Cardiac muscle cell (in vitro differentiated cells and primary cell): ENCODE measurements at places on chromosomes 2 and 18. TPM values are rescaled to one million over a fixed set of nuclear protein-coding genes. Genes with fewer than 3 reads are reported as not detected.

GRCh38 chr18:58792086-58792485, 72.6 kb upstream of the ZNF532 start:
- peaks cover 22% of the 10 kb centered on the region for H3K4me1 ChIP-seq
- no peaks in the 10 kb centered on the region for H3K27me3 ChIP-seq

- peak; percentile 62 for DNase-seq
- H3K36me3 ChIP-seq, result no peaks in the 10 kb centered on the region
- no peak overlapping the region for H3K27ac ChIP-seq
- H3K4me1 ChIP-seq, result no peaks in the 10 kb centered on the region
These were observed 264.4 kb upstream of the REV1 start for GRCh38 chr2:99754210-99754609.

GRCh38 chr18:13501891-13502290, 224.5 kb downstream of the FAM210A start:
- peaks cover 5% of the 10 kb centered on the region for H3K4me1 ChIP-seq
- DNase-seq, result no peak
- H3K27ac ChIP-seq, result no peak overlapping the region
- no peak overlapping the region for H3K4me3 ChIP-seq

GRCh38 chr18:58549814-58550339, 79.0 kb downstream of the ALPK2 start:
- DNase-seq, result no peak
- peaks cover 68% of the 10 kb centered on the region for H3K4me1 ChIP-seq
- peaks cover 5% of the 10 kb centered on the region for H3K36me3 ChIP-seq
- peak overlapping the region; percentile 95 for H3K27ac ChIP-seq
- H3K4me3 ChIP-seq, result no peak overlapping the region

DNA sequence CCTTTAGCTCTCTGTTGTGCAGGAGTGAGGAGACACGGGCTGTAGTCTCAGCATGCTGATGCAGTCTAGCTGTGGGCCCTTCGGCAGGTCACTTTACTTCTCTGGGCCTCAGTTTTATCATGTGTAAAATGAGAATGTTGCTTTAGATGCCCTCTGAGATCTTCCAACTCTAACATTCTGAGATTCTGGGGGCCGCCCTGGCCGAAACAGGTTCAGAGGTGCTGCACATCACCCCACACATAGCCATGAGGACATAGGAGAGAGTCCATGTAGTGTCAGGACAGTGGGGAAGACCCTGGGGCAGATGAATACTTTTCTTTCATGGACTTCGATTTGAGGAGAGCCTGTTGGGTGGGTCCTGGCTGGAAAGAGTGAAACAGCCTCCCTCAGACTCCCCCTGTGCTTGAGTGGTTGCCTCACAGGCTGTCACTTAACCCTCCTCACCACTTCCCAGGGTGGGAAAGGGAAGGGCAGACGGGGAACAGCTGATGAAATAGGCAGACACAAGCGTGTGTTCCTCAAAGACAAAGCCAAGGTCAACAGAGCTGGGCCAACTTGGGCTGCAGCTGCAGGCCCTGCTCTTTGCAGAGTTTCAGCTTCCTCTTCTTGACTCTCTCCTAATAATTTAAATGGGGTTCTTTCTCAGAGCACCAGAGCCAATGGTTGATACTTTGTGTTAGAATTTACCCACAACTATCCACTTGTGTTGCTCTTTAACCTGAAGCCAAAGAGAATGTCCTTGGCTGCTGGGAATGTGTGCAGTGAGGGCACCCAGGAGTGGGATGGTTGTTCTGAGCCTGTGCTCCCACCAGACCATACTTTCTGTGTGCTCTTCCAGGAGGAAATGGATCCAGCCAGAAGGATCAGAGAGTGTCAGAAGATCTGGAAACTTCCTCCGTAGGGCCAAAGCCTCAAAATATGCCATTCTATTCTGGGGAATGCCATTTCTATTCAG, 14.7 kb upstream of the MRPL33 start:
- H3K36me3 ChIP-seq, result no peaks in the 10 kb centered on the region
- peaks cover 13% of the 10 kb centered on the region for H3K4me1 ChIP-seq
- no peaks in the 10 kb centered on the region for H3K27me3 ChIP-seq
- H3K4me3 ChIP-seq, result no peak overlapping the region
- no peak for DNase-seq
- H3K27ac ChIP-seq, result no peak overlapping the region

DSEL gene
- total RNA-seq, result 0.99 and 1.2 TPM in 2 replicates

DNA sequence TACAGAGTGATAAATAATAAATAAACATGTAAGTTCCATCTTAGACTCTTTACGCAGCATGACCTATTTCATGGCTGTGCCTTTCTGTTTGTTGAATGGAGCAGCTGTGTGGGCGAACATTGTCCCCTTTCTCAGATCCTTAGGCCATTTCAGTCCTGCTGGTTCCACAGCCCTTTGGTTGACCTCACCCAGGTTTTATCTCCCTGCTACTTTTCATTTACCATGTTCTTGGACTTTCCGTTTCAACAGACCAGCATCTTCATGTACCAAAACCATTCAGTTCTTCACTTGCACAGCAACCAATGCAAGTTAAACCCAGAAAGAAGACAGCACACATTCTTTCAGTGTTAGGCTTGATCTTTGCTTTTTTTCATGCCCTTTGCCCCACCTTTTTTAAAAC, 83.8 kb downstream of the XRCC5 start:
- peaks cover 43% of the 10 kb centered on the region for H3K36me3 ChIP-seq
- DNase-seq, result no peak

DNA sequence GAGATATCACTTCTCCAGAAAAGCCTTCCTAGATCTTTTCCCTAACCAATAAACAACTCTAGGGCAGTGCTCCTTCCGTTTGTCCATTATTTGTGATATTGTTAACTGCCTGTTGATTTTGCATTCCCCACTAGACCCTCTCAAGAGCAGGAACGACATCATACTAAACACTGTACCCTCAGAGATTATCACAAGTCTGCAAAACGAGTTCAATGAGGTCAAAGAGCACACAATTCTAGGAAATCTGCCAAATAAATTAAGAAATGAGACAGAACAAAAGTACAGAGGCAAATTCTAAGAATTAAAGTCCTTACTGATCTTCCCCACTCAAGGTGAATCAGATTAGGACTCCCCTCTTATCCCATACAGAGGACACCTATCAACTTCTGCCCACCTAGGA, 7.6 kb downstream of the RTTN start:
- peaks cover 14% of the 10 kb centered on the region for H3K36me3 ChIP-seq
- DNase-seq, result no peak
- H3K4me3 ChIP-seq, result no peak overlapping the region
- H3K27ac ChIP-seq, result no peak overlapping the region

DNA sequence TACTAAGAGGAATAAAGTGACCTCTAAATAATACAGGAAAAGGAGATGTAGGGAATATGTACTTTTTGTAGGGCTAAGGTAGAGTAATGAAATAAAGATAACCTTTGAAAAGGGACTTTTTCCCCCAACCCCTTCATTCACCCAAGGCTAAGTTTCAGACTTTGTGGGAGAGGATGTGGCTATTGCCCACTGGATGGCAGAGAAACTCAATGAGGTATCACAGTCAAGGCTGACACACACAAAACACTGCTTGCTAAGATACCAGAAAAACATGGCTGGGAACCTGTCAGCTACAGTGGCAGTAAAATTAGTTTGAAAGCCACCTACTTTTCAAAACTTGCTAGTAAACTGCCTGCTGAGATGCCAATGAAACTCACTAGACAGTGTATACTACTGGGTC, 158.8 kb upstream of the WDSUB1 start:
- H3K4me1 ChIP-seq, result no peaks in the 10 kb centered on the region
- H3K27me3 ChIP-seq, result no peaks in the 10 kb centered on the region

- H3K4me3 ChIP-seq, result no peak overlapping the region
- no peak for DNase-seq
- no peak overlapping the region for H3K27ac ChIP-seq
- peaks cover 7% of the 10 kb centered on the region for H3K4me1 ChIP-seq
These were observed 137.6 kb downstream of the TNS1 start for GRCh38 chr2:217864963-217865772.

KCNJ3 gene
- 1.9 and 3.3 TPM in 2 replicates for total RNA-seq

- H3K27me3 ChIP-seq, result no peaks in the 10 kb centered on the region
- no peaks in the 10 kb centered on the region for H3K36me3 ChIP-seq
- H3K4me3 ChIP-seq, result no peak overlapping the region
- H3K27ac ChIP-seq, result no peak overlapping the region
These were observed 34.8 kb downstream of the ST8SIA5 start for GRCh38 chr18:46722051-46722450.

- no peaks in the 10 kb centered on the region for H3K27me3 ChIP-seq
- H3K4me1 ChIP-seq, result no peaks in the 10 kb centered on the region
- no peak overlapping the region for H3K4me3 ChIP-seq
- DNase-seq, result peak; percentile 79
- H3K27ac ChIP-seq, result no peak overlapping the region
These were observed 97.7 kb downstream of the TWIST2 start for GRCh38 chr2:238945433-238946150.
